CD4-positive, alpha-beta T cell treated with Interferon alpha-2 for 1 hour (primary cell): ENCODE measurements at places on chromosomes 12 and 14.

GRCh38 chr14:98370352-98370751, 901.6 kb downstream of the BCL11B start:
- no peak for DNase-seq

GRCh38 chr12:88448337-88448915, 131.8 kb downstream of the KITLG start:
- no peak for DNase-seq

- no peak for DNase-seq
These were observed 126.5 kb downstream of the TMEM30B start for GRCh38 chr14:61154641-61155040.

DNA sequence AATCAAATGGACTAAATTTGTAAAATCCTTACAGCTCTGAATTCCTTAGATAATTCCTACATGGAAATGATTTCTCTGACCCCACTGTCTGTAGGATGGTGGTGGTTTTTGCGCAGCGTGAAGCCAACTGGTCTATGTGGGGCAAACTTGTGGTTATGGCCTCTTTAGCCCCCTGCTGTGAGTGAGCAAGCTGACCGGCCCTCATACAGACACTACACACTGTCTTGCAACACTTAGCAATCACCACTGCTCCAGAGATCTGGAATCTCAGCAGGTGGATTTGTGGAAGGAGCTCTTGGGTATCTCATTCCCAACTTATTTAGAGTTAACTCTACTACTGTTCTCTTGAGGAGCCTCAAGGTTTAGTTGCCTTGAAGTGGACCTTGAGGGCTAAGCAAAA, 70.2 kb downstream of the SCN8A start:
- DNase-seq = no peak

DNA sequence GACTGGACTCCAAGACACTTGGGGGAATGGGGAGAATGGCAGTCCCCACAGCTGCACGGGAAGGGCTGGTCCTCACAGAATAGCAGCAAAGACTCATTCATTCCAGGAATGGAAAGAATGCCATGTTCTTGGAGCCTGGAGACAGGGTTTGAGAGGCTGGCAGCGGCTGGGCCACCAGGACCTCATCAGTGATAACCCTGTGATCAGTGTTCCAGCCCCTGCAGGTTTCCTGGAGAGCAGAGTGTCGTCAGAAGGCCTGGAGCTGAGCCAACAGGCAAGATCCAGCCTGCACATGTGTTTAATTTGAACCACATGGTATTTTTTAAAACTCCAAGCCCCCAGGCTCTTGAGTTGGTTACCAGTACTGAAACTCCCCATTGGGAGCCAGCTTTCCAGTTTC, 11.3 kb downstream of the BDKRB1 start:
- DNase-seq = no peak
